ENCODE measurements at places on chromosomes 3 and 15.

- no peak for DNase-seq
Observed at GRCh38 chr3:25707268-25707926, 42.7 kb upstream of the TOP2B start.

- no peak for DNase-seq
Observed at GRCh38 chr15:38853608-38854007, 289.0 kb upstream of the RASGRP1 start.

DNA sequence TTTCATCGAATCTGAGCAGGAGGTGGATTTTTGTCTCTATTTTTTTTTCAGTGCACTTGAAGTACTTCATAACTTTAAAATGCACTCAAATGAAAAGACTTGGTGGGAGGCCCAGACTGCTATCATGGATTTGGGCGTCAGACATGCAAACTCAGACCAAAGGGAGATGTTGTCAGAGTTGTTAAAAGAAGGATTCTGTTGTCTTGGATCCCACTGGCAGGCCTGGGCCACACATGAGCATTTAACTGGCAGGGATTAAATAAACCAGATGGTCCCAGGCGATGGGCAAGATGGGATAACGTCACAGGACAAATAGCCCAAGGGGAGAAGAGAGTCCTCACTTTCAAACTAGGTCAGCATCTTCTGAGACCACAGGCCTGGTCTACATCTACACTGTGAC is 15.4 kb downstream of the RTP1 start:
- DNase-seq: no peak

GRCh38 chr3:120846073-120846472 is 61.9 kb upstream of the STXBP5L start:
- DNase-seq: no peak

DNA sequence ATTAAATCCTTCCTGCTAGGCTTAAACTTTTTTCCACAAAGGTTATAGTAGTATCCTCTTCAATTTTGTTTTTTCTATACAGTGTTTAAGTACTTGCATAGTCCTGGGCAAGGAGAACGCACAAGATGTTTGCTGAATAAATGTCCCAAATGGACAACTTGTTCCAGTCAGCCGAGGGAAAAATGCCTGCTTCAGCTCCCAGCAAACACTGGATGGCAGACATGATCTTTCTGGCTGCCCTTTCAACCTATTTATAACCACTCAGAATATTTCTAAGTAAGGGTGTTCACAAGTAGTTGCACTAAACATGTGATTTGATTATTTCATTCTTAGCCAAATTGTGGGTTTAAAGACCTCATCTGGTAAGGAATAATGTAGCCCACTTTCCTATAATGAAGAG is 29.8 kb downstream of the GNB4 start:
- no peak for DNase-seq

GRCh38 chr3:37173806-37174205 is 576 bp downstream of the LRRFIP2 start:
- DNase-seq: no peak

DNA sequence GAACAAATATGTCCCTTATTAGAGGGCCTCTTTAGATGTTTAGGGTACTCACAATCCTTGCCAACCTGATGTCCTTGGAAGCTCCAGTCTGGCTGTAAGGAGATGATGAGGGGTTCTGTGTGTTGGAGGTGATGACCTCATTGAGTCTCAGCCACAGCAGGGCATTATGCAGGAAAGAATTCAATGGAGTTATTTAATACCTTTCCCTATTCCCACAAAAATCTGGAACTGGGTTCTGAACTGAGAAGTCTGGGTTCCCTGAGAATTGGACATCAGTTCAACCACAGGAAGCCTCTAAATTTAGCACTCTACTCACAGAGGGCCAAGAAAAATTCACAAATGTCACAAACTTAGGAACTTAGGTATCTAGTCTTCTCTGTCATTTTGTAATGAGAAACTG is 36.9 kb downstream of the SLC35A5 start:
- DNase-seq: no peak

GRCh38 chr15:101372149-101372577 is 77.1 kb upstream of the SNRPA1 start:
- DNase-seq: no peak

DNA sequence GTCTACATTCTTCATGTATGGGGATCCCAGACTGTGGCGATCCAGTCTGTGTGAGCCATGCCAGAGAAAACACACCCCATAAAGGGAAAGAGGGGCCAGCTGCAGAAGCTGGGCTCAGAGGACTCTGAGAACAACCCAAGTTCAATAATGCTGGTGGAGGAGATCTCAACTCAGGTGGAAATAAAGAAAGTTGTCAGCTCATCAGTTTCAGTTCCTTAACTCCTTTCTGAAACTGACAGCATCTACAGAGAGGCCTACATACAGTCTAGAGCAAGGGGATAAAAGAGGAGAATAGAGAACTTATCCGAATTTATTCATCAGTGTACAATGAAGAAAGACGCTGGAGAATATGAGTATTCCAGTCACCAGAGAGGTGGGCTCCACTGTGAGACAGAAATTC is 77.0 kb downstream of the NTRK3 start:
- no peak for DNase-seq

All from DMS153 (cell line).